ENCODE measurements at places on chromosomes 11 and 22.

DNA sequence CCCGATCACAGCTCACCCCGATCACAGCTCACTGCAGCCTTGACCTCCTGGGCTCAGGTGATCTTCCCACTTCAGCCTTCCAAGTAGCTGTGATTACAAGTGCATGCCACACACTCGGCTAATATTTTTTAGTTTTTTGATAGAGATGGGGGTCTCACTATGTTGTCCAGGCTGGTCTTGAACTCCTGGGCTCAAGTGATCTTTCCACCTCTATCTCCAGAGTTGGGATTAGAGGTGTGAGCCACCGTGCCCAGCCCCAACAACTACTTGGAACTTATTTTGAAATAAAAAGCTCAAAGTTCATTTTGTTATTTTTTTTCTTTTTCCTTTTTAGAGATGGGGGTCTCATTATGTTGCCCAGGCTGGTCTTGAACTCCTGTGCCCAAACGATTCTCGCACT is 27.8 kb upstream of the SLC25A1 start:
- DNase-seq, result no peak

DNA sequence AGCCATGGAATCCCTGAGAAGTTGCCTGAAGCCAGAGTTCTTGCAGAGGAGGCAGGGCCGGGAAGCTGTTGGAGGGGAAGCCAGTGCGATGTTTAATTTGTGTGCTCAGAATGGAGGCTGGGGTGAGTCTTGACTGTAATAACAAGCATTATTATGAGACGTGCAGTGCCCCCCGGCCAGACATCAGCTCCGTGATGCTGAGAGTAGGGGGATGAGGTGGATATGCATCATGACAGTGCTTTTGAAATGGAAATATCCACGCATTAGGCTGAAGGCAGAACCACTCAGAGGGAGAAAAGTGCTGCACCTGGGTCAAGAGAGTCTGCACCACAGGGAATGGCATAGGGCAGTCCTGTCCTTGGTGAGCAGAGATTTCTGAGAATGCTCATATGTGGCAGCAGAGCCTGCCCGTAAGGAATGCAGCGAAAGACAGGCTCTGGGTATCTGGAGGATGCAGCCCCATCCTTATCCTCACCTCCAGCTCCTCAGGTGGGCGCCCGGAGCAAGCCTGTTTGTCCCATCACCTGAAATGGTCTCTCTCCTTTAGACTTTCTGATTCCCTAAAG is 37.6 kb upstream of the SEZ6L start:
- no peak for DNase-seq

DNA sequence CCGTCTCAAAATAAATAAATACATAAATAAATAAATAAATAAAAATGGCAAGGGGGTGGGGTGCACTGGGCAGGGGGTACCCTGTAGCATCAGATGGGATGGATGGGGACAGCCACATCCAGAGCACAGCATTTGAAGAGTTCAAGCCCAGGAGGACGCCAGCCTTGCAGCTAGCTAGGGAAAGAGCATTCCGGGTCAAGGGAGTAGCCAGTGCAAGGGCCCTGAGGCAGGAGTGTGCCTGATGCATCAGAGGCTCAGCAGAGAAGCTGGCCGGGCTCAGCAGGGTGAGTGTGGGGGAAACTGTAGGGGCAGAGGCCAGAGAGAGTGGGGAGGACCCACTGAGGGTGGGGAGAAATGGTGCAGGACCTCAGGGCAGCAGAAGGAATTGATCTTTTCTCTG is 23.7 kb upstream of the CCND1 start:
- DNase-seq, result no peak

- peak; percentile 64 for DNase-seq
Observed at GRCh38 chr22:32926600-32926999, 125.1 kb downstream of the TIMP3 start.

DNA sequence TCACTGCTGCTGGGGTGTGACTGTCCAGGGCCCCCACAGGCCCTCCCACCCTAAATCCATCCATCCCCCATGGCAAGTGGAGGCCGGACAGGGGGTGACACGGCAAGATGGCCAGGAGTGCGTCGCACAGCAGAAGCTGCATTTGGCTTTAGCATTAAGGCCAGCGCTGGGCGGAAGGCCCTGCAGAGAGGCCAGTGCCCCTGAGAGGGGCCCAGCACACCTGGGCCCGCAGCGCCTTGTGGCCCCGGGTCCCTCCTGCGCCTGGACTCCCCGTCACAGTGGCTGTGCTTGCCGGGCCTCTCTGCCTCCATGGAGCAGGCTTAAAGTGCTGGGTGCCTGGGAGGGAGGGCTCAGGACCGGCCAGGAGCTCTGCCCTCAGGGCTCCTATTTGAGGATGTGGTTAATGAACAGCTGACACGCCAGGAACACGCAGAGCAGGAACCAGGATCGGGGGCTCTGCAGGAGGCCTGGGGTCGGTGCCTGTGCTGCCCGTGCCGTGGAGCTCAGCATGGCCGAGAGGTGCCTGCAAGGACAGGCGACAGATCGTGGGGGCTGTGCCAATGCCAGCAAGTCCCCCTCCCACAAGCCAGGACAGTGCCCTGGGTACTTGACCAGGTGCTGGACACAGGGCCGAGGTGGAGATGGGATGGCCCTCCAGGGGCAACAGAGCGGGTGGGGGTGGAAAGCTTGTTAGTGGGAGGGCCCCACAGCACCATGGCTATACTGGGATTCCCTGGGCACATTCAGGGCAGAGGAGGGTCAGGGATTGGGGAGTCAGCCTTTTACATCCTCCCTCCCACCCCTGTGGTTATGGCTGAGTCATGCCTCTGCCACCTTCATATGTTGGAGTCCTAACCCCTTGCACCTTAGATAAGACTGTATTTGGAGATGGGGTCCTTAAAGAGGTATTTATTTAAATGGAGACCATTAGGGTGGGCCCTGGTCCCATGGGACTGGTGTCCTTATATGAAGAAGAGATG is 30.9 kb upstream of the CARS1 start:
- DNase-seq, result peak; percentile 38

DNA sequence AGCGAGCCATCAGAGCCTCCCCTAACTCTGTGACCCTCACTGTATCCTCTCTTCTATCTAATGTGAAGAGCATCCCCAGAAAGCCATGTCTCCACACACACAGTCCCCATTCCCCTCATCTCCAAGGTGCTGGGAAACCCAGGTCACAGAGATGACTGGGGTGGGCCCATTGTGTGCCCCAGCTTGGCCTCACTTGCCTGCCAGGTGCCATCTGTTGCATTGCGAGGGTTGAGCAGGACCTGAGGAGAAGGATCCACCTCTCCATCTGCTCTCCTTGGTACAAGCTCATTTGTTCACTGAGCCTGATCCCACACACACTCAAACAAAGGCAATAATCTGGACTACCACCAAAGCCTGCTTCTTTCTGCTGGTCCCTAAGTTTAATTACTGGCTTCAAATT is 118.8 kb downstream of the SPATA19 start:
- no peak for DNase-seq

GRCh38 chr22:37896939-37897338 is 9.2 kb upstream of the MICALL1 start:
- DNase-seq, result no peak

- peak; percentile 10 for DNase-seq
Observed at GRCh38 chr11:14480716-14481115, 18.9 kb downstream of the COPB1 start.

- no peak for DNase-seq
Observed at GRCh38 chr11:131739243-131739882, 368.9 kb downstream of the NTM start.

DNA sequence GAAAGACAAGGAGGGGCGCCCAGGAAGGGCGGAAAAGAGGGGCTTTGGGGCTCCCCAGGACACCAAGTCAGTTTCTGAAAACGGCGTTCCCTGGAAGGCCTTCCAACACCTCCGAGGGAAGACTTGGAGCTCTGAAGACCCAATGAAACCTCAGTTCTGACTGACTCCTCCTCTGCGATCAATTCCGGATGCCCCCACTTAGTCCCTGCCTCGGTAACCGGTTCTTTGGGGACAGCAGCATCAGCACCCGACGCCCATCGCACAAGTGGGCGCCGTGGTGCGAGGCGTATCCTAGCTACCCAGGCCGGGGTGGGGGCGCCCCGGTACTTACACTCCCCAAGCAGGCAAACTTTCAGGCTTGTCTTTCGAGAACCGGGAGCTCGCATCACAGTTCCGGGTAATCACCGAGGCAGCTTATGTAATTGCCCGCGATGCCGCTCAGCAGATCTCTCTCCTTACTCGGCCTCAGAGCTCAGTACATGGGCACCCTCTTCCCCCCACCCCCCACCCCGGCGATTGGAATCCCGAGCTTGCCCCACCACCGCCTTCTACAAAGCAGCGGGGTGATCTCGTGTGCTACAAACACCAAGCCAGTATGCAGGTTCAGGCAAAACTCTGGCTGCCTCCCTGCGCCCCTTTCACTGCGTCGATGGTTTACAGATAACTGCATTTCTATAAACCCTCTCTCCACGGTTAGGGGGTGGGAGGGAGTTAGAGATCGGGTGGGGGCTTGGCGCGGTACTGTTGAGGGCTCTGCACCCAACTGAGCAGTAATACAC is 2.0 kb downstream of the TENM4 start:
- DNase-seq, result peak; percentile 50

DNA sequence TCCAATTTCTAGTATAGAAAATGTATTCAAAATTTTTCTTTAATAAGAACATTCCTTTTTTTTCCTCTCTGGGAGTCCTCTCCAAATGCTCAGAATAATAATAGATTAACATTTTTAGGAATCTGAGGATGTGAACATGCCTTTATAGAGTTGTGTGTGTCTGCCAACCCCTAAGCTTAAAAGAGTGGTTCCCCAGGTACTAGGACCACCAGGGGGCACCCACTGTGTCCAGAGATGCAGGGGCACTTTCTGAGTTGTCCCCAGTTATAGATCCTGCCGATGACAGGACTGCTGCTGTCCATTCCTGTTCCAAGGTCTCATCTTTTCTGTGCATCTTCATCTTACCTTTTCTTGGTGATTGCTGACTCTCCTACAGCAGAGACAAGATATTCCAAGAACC is 27.0 kb upstream of the MICAL2 start:
- DNase-seq, result no peak

DNA sequence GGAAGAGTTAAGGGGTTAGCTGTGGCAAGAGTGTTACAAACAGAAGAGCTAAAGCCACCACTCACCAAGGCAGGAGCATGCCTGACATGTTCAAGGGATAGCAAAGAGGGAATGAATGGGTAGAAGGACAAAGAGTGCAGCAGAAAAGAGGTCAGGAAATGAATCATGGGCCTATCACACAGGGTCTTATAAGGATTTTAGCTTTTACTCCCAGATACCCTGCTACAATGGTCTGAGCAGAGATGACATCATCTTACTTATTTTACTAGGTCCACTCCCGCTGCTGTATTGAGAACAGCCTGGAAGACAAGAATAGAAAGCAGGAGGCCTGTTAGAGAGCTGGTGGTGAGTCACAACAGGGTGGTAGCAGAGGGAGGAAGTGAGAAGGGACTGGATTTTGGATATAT is 9.8 kb downstream of the TRAF6 start:
- peak; percentile 94 for DNase-seq

- DNase-seq, result peak; percentile 65
Observed at GRCh38 chr11:115164774-115165173, 339.4 kb downstream of the CADM1 start.

DNA sequence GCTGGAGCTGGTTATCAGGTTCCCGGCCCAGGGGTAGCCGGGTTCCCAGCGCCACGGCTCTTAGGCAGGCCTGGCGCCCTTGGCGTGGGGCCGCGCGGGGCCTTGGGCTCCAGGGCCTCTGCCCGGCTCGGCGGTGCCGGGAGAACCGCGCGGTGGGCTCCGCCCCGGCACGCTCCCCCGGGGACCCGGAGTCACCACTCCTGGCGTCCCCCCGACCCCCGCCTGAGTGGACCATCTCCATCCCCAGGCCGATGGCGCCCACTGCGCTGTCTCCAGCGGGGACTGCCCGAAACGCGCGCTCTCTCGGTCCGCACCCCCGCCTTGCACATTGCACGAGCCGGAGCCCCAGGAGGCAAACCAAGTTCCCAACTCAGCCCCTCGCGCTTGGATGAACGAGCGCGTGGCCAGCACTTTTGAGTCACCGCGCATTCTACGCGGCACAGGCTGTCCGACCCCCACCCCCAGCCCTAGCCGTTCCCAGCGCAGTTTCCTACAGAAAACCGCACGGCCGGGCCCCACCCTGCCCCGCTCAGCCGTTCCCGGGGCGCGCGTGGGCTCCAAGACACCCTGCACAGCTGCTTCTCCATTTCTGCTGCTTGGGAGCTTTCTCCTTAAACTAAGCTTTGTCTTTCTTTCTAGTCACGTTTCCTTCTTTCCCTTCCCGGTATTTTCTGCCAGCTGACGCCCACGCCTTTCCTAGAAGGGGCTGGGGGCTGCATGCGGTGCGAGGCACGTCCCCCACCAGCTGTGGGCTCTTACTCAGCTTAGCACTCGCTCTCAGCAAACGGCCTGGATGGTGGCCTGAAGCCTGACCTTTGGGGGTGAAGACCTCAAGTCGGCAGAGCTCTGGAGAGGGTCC is 650 bp upstream of the CHID1 start:
- DNase-seq, result peak; percentile 92

- DNase-seq, result no peak
Observed at GRCh38 chr11:63805844-63806415, 7.3 kb upstream of the SPINDOC start.

- peak; percentile 32 for DNase-seq
Observed at GRCh38 chr22:45738206-45738605, 66.6 kb downstream of the ATXN10 start.

DNA sequence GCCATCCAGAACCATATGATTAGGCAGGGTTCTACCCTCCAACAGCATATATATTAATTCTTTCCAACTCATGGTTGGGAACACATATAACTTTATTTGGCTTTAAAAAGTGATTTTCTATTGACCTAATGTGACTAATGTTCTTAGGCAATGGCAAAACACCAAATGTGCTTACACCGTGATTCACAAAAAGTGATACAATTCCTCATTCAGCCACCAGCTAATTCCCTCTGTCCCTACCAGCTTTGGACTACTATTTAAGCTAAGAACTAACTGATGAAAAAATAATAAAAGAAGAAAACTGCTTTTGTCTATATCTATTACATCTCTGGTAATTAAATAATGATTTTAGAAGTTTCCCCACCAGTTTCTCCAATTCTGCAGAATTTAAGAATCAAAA is 4.7 kb downstream of the CTSC start:
- DNase-seq, result peak; percentile 79

DNA sequence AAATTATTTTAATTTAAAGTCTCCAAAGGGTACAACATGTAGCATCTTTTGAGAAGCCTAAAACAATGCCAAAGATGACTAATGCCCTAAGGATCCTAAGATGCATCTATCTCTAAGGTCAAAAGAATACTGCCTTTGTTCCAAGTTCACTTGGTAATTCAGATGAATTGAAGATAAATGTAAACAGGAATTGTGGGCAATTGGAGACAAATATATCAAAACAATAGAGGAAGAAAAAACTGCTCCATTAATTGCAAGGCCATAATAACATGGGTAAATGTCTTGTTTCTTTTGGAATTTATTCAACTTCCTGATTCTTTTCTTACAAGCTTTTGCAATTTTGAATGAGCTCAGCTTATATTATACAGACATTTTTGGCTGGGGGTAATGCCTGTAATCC is 338.6 kb downstream of the TTC28 start:
- DNase-seq, result peak; percentile 65
